SK-N-MC (cell line): ENCODE measurements at places on chromosomes 16 and 17.

- DNase-seq, result no peak
Observed at GRCh38 chr16:3492356-3492755, 2.9 kb downstream of the C16orf90 start.

DNA sequence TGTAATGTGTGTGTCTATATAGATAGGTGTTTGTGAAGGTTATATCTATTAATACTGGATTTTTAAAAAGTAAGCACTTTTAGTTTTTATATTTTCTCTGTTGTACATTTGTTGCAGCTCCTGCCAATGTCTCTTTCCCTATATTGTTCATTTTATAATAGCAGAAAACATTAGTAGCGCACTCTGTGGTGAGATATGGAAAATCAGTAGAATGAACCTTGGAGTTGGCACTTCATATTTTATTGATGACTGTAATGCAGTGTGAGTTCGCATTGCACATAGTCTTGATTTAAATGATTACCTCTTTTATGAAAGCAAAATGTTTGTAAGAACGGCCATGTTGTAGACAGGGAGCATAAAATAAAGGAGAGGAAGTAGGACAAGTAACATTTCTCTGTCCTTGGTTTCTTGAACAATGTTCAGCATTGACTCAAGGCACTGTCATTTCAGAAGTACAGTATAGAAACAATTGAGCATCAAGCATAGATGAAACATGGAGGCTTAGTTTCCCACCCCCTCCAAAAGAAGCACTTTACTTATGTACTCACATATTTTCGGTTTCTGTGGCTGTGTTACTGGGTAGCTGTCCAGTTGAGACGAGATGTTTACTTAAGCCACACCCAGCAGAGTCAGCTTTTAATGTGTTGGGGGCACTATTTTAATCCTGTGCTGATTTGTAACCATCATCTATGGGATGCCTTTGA is 74.0 kb downstream of the TANC2 start:
- no peak for DNase-seq

- DNase-seq, result no peak
Observed at GRCh38 chr16:73225983-73226382, 178.1 kb upstream of the ZFHX3 start.

GRCh38 chr17:80750263-80750662 is 205.6 kb downstream of the RPTOR start:
- DNase-seq, result no peak

GRCh38 chr16:83901101-83901500 is 2.2 kb downstream of the MLYCD start:
- no peak for DNase-seq

DNA sequence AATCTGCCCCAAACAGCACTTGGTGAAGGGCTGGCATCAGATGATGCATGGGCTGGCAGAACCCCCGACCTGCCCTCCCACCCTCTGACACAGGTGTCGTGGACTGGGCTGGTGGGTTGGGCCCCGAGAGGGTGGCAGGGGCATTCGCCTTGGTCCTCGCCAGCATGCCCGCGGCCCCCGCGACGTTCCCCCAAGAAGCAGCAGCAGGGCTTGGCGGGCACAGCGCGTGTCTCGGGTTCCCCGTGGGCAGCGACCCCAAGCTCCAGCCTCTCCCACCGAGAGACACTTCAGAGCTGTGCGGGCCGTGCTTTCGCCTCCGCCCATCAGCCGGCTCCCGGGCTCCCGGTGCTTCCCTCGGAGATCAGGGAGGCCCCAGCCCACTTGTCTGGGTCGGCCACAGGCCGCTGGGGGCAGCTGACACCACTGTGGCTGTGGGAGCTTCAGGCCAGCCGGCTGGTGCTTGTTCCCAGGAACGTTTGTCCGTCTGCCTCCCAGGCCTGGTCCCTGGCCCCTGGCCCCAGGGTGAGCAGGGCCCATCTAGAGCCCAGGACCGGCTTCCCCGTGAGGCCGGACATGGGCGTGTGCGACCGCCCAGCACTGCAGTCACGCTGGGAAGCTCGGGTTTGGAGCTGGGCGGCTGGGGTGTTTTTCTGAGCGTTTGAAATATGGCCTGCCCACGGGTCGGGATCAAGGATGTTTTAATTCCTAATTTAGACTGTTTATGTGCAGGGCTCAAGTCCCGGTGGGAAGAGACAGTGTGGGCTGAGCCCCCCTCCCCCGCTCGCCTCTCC is 16.6 kb downstream of the CACNA1H start:
- DNase-seq, result no peak

DNA sequence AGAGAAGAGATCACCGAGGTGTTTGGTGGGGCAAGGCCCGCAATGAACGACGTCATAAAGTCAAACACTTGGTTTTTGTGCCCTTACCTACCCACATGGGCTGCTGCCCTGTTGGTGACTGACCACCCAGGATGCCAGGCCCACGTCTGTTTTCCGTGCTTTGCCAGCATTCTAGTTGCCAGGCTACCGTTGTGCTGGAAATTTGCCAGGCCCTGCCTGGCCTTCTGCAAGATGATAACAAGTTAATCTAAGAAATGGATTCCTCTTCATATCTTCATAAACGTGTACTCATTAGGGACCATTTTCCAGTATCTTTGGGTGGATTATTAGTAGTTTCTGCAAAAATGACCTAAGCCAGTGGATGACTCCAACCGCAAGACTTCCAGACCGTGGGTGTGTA is 35.4 kb downstream of the SLC6A4 start:
- no peak for DNase-seq

GRCh38 chr17:48642843-48643696 is 16.9 kb upstream of the HOXB9 start:
- DNase-seq, result no peak

DNA sequence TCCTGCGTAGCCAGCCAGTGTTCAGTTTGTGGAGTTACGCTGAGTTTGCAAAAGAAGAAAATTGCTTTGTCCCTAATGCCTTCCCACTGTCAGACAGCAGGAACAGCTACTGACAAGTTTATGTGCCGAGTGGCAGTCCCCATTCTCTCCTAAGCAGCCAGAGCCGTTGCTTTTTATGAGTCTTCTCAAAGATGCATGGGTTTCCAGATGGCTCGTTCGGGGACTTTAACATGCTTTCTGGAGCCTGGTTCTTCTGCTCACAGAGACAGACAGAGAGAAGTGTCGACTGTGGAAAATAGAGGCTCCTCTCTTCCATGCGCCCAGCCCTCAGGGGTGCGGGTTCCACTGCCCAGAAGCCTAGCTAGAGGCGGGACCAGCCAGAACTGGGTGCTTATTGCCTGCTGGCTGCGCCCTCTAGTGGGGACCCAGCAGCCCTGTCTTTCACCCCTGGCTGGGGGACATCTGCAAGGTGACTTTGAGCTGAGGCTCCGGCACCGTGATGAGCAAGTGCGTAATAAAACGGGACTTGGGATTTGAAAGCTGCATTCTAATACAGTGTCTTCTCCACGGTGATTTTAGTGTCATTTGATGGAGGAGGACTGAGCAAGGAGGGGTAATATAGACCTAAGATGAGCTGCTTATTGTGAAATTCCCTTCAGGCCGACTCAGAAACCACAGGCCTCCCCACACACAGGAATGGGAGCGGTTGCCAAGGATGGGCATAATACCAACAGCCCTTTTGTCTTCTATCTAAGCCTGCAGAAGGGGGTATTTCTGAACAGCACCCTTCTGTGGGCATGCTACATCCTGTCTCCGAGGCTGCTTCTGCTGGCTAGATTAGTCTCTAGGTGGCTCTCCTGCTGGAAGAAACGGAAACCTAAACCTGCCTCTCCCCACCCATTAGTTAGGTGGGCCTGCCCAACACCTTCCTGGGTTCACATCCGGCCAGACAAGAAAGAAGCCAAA is 73.1 kb downstream of the CCDC182 start:
- no peak for DNase-seq

- no peak for DNase-seq
Observed at GRCh38 chr16:74608381-74608780, 1.5 kb upstream of the GLG1 start.

GRCh38 chr16:22194707-22195444 is 11.2 kb upstream of the EEF2K start:
- no peak for DNase-seq

- DNase-seq, result no peak
Observed at GRCh38 chr17:62781831-62782251, 26.3 kb downstream of the MARCHF10 start.

DNA sequence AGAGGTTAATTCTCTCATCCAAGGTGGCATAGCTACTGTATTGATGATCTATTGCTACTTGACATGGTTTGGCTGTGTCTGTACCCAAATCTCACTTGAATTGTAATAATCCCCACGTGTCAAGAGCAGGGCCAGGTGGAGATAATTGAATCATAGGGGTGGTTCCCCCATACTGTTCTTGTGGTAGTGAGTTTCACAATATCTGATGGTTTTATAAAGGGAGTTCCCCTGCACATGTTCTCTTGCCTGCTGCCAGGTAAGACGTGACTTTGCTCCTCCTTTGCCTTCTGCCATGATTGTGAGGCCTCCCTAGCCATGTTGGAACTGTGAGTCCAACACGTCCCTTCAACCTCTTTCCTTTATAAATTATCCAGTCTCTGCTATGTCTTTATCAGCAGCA is 22.9 kb upstream of the CPPED1 start:
- no peak for DNase-seq

- DNase-seq, result no peak
Observed at GRCh38 chr16:7025616-7026190, 306.9 kb upstream of the RBFOX1 start.

DNA sequence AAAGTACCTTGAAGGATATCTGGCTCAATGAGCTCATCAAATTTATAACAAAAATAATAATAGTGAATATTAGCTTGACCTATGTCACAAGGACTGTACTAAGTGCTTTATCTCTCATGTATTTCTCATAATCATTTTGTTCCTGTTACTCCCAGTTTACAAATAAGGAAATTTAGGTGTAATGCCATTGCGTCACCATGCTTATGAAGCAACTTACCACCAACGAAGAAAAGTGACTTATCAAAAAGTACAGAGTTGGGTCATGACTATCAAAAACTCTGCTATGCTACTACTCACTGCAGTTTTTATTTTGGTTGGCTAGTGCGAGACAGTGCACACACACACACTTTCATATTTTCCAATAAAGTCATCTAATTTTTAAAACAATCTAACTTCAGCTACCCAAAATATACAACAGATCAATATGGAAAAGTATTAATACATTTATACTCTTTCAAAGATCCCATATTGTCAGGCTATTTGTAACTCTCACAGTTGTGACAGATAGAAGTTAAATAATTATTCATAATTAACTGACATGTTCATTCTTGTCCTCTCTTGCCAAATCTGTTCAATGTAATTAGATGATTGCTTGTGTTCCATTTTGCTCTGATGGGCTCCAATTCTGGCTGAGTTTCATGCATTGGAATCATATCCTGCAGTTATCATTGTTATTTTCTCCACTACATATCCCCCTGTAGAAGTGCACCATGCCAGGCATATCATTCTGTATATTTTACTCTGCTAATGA is 119.4 kb downstream of the KCNJ2 start:
- no peak for DNase-seq

DNA sequence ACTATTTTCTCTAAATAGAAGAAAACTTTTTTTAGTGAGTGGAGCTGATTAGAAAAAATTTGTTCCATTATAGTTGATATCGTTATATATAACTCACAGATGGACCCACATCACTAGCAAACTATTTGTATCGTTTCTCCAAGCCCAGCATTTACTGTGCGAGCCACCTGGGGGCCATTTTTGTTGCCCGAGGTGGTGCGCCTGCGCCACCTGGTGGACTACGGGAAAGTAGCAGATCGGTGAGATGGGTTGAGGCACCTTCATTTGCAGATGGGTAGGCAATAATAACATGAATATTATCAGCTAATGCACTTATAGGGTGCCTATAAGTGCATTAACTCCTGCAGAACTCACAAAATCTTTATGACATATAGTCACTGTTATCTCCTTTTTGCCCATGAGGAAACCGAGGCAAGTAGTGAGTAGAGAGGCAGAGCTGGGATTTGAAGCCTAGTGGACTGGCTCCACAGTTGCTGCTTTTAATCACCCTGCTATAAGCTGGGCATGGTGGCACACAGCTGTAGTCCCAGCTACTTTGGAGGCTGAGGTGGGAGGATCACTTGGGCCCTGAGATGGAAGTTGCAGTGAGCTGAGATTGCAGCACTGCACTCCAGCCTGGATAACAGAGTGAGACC is 23.2 kb upstream of the NTN1 start:
- no peak for DNase-seq

GRCh38 chr16:74232806-74233465 is 63.7 kb upstream of the PSMD7 start:
- no peak for DNase-seq

DNA sequence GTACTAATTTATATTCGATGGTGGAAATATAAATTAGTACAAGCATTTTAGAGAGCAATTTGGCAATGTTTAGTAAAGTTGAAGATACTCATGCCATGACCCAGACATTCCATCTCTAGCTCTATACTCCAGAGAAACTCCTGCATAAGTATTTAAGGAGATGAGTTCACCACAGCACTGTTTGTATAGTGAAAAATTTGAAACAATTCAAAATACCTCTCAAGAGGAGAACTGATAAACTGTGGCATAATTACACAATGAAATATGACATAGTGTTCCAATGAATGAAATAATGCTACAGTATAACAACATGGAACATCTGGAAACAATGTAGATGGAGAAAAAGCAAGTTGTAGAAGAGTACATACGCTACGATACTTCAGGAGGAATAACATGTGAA is 48.6 kb upstream of the IRX3 start:
- DNase-seq, result no peak

DNA sequence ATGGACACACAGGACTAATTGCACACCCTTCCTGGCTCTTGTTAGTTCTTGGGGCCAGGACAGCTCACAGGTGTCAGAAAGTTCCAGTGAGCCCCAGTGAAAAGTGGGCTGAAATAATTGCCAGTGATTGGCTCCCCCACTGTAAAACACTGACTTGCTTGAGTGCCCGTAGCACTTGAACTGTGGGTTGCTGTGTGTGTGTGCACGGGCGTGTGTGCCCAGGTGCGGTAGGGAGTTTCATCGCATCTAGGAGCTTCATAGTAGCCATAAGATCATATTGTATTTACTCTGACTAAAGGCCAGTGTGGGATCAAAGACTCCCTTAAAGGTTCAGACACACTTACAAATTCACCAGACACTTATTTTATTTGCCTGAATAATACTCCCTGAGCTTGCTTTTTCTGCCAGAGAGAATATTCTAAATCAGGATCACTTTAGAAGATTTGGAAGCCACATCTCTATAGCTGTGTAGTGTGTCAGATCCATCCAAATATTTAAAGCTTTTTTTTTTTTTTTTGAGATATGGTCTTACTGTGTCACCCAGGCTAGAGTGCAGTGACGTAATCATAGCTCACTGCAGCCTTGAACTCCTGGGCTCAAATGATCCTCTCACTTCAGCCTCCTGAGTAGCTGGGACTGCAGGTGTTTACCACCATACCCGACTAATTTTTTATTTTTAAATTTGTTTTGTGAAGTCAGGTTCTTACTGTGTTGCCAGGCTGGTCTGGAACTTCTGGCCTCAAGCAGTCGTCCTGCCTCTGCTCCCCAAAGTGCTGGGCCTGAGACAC is 11.4 kb downstream of the UNK start:
- DNase-seq, result no peak

GRCh38 chr16:83475108-83475507 is 332.7 kb upstream of the HSBP1 start:
- DNase-seq, result no peak
